ENCODE measurements at places on chromosomes 12 and 14.

DNA sequence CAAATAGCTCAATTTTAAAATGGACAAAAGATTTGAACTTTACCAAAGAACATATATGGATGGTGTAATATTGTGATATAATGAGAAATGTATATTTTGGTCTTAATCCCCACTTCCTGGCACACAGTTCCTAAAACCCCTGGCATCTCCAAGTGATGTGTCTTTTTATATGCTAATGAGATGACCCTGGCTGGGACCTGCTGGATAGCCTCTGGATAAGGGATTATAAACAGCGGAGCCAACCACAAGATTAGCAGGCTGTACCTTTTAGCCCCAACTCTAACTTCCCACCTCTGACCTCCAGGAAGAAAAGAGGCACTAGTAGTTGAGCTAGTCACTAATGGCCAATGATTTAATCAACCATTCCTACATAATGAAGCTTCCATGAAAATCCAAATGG, 130.0 kb downstream of the DPF3 start:
- no peak for DNase-seq

- no peak for DNase-seq
These were observed 321.3 kb downstream of the PDZRN4 start for GRCh38 chr12:41509271-41510055.

- DNase-seq = peak; percentile 25
These were observed 110.4 kb downstream of the ZFP36L1 start for GRCh38 chr14:68682166-68683103.

DNA sequence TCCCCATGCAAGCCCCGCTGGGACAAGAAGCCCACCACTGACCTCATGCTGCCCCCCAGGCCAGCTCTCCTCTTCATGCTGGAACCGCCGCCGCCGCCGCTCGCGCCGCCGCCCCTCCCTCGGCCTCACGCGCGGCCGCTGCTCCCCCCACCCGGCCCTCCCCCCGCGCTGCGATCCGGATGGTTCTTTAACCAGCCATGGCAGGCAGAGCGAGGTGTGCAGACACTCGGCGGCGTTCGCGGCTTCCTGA, at the start of gene DCAF5:
TSS of gene DCAF5 (minus strand) at position 218 of the 250 bp plus-strand sequence. CDS start at position 77, 141 bp downstream.
- DNase-seq = peak; percentile 94

- no peak for DNase-seq
These were observed 17.8 kb downstream of the NCOR2 start for GRCh38 chr12:124549629-124550028.

DNA sequence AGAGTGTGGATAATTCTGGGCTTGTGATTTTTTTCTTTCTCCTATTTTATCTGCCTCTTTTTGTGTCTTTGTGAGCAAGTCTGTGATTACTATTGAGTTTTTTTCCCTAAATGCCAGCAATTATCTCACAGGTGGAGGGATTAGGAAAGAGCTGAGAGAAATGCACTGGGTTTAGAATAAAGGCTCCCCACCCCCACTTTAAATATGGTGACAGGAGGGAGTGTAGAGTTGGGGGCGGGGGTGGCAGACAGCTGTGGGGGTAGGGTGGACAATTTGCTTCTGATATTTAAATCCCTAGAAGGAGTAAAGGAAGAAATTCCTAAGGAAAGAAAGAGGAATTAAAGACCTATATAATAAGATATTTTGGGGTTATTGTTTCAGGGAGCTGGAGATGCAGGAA, 145.9 kb downstream of the NRXN3 start:
- DNase-seq = no peak

- DNase-seq = no peak
These were observed 24.8 kb upstream of the PCED1B start for GRCh38 chr12:47054659-47055058.

DNA sequence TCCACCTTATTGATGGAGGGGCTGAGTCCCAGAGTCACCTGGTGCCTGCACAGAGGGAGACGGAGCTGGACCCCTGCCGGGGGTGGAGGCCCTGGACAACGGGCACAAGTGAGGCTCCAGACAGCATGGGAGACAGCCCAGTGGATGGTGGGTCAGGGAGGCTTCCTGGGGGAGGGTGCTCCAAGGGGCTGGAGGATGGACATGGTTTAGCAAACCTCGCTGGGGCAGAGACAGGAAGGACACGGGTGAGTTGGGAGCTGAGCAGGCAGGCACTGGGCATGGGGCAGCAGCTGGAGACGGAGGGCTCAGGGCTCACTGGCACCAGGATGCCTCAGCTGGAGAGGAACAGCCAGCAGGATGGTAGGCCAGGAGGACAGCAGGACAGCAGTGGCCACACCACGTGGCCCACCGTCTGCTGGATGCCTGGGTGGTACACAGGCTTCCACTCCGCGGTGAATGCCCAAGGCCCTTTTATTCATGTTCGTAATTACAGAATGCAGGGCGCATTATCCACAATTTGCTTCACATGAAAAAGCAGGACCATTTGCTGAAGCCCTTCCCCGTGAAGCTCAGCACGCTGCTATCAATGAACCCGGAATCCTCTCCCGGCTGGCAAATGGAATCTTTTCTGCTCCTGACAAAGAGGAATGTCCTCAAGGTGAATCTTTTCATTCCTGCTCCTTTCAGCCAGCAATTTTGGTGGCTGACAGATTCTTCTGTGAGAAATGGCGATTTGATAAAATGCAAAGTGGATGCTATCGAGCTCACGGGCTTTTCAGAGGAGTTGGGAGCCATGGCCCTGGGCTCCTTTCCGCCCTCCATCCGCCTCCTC, 138.1 kb upstream of the C14orf180 start:
- no peak for DNase-seq

DNA sequence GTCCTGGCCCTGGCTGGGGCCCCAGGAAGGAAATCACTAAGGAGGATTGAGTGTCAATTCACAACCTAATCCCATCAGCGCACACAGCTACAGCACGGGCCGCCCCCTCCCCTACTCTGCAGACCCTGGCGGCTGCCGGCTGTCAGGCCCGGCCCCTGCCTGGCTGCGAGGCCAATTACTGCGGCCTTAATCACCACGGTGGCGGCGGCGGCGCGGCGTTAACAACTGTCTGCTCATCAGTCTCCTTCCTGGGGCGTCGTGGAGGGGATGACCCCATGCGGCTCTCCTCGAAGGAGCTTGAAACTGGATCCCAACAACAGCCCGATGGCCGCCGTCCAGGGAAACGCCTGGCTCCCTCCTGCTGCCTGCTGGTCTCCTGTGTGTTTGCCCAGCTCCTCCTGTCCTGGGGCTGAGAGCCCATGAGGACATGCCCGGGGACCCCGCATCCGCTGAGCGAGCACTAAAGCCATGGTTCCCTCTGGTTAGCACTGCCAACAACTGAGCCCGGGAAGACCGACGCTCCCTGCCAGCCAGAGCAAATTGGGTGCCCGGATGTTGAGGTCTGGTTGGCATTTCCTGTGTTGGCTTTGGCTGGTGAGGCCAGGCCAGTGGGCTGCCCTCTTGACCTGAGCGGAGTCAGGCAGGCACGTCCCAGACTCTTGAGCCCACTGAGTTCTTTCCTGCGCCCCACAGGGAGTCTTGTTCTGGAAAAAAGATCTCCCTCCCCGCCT, 21.8 kb upstream of the EIF2B2 start:
- no peak for DNase-seq

GRCh38 chr12:119338593-119339363, 4.2 kb downstream of the CCDC60 start:
- DNase-seq = no peak

- DNase-seq = no peak
These were observed 345.7 kb upstream of the SFSWAP start for GRCh38 chr12:131364903-131365820.

- no peak for DNase-seq
These were observed 105.4 kb upstream of the CNTN1 start for GRCh38 chr12:40586823-40587222.

DNA sequence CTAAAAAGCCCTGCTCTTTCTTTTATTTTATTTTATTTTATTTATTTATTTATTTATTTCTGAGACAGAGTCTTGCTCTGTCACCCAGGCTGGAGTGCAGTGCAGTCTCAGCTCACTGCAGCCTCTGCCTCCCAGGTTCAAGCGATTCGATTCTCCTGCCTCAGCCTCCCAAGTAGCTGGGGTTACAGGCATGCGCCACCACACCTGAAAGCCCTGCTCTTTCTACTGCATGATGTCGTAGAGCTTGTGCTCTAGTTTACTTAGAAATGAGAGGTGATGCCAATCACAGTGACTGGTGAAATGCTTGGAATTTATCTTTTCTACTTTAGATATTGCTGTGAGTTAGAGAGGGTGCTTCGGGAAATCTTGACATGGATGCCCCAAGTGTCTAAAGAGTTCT, 54.5 kb downstream of the DAD1 start:
- no peak for DNase-seq

DNA sequence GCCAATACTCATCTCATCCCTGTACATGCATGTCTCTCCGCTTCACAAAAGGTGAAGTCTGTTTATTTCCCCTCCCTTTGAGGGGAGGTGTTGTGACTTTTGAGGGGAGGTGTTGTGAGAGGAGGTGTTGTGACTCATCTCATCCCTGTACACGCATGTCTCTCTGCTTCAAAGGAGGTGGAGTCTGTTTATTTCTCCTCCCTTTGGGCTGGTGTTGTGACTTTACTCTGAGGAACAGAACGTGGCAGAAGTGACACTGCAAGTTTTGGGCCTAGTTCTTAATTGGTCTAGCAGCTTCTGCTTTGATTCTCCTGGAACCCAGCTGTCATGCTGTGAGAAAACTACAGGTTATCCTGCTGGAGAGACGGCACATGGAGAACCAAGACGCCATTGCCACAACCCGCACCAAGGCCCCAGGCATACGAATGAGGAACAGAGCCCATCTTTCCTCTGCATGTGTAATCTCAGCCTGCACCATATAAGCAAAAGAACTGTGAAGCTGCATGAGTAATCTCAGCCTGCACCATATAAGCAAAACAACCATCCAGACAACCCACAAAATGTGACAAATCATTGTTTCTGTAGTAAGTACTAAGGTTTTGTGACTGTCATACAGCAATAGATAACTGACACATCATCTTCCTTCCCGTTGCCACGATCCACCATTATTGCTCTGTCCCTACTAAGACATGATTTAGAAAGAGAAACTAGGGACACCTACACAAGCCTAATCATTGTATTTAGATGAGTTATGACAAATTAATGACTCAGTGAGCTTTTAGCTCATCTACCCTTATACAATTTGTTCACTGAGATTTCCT, 30.0 kb downstream of the GALNT4 start:
- peak; percentile 47 for DNase-seq

DNA sequence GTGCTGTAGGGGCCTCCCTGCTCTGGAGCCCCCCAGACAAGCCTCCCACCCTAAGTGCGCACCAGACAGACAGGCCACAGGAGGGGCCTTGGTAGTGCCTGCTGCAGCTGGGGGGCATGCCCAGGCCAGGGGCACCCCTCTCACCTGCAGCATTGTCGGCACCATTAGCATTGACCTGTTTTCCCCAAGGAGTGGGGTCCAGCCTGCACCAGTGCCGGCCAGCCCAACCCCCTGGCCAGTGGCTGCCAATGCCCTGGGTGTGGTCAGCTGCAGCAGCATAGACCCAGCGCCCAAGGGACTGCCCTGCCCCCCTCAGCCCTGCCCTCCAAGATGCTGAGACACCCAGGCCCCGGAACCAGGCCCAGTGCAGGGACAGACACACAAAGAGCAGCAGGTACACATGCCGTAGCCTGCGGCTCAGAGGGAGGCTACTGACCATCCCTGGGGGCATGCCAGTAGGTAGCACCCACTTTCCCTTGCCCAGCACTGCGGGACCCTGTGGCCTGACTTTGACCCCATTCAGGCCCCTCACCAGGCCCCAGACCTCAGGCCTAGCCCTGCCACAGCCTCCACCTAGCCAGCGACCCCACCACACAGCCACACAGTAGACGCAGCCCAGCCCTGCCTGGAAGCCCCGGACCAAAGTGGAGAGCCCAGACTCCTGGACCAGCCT, 1.0 kb downstream of the AHNAK2 start:
- DNase-seq = no peak

DNA sequence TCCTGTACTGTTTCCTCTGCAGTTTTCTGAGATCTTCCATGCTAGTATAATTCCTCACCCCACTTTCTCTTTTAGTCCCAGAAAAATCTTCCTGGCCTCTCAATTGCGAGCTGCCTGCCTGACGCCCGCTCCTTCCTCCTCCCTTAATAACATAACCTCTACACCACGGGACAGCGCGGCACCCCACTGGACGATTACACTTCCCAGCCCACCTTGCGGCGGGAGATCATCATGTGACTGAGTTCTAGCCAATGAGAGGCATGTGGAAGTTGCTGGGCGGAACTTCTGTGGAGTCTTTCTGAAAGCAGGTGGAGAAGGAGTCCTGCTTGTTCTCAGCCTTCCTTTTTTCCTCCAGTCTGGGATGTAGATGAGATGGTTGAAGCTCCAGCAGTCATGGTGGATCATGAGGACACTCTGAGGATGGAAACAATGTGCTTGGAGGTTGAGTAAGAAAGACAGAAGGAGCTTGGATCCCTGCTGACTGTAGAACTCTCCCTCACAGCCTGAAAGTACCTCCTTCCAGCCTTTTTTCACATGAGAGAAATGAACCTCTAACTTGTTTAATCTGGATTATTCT, 133.6 kb upstream of the VRK1 start:
- DNase-seq = no peak
